ENCODE measurements at places on chromosomes 7 and 10.
A peak's percentile ranks its signal among the peaks of the same experiment; 100 is the strongest.

GRCh38 chr7:140680886-140681285 lies 8.1 kb downstream of the ADCK2 start:
- DNase-seq, result no peak

DNA sequence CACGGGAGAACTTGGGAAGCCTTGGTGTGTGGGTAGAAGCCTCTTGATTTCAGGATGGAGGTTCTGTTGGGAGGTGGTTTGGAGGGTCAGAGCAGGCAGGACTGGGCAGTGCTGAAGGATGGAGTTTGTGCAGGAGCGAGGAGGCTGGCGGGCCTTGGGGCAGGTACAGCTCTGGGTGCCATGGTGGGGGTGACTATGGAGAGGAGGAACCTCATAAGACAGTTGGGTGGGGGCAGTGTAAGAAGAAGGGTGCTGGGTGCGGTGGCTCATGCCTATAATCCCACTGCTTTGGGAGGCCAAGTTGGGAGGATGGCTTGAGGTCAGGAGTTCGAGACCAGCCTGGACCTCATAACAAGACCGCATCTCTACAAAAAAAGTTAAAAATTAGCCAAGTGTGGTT lies 54.7 kb upstream of the GTF2IRD1 start:
- DNase-seq, result no peak

DNA sequence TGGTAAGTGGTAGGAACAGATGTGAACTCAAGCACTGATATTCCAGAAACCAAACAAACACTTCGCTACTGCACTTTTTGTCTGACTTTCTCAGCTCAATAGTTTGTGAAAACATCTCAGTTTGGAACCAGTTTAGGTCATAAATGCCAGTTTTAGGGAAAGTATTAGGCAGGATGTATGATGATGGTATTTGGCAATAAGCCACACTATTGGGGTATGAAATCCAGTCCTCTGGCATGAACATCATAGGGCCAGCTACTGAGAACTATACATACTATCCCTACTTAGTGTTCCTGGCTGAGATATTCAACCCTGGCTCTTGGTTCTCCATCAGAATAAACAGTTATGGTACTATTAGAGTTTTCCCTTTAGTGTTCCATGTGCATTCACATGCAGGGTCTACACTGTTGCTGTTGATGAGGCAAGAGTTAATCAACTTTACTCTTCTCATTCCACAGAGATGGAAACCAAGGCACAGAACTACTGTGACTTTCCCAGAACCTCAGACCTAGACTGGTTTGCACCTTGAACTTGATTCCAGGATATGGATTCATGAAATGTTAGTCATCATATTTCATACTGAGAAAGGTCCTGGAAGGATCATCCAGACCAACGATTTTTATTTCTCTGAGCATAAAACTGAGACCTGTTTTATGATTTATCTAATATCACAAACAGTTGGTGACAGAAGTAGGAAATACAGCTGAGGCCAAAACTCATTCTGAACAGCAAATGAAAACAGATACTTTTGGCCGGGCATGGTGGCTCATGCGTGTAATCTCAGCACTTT lies 20.0 kb upstream of the IFIT2 start:
- no peak for DNase-seq

DNA sequence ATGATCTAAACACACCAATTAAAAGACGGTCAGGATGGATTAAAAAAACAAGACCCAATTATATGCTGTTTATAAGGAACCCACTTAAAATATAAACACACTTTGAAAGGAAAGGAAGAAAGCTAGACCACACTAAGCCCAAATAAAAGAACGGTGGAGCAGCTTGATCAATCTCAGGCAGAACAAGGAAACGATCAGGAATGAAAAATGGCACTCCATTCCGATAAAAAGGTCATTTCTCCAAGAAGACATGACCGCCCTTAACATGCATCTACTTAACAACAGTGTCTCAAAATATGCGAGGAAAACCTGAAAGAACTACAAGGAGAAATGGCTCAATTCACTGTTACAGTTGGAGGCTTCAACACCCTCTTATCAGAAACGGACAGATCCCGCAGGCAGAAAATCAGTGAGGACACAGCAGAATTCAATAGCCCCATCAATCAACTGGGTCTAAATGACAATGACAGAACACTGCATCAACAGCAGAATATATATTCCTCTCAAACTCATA lies 210.0 kb downstream of the MAD1L1 start:
- DNase-seq, result no peak

GRCh38 chr10:67784474-67784873 lies 53.5 kb downstream of the DNAJC12 start:
- no peak for DNase-seq

- DNase-seq, result no peak
Observed at GRCh38 chr10:94046098-94046497, 52.4 kb downstream of the PLCE1 start.

DNA sequence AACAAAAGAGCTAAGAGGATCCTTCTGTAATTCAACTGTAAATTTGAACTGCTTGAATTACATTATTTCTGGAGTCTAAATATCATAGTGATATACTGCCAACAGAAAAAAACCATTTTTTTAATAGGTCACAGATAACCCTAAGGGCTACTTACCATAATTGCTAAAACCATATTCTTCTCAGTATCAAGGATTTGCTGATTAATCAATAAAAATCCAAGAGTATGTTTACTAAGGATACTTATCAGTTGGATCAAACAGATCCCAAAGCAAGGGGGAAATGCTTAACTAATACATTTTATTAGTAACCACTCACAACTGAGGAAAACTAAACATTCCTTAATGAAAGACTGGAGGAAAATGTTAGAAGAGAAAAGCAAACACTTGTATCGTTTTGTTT lies 166.0 kb downstream of the PIP4K2A start:
- DNase-seq, result no peak

DNA sequence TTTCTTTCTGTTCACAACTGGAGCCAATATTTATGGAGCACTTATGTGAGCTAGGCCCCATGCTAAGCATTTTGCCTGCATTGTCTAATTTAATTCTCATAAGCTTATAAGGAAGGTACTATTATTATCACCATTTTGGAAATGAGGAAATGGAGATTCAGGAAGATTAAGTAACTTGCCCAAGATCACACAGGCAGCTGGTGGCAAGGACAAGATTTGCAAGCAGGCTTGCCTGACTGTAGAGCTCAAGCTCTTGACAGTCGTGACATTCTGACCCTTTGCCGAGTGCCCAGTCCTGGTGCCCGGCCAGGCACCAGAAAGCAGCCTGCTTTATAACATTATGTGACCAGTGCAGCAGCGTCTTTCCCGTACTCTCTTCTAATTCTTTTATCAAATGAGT lies 38.2 kb downstream of the WNT2 start:
- no peak for DNase-seq

DNA sequence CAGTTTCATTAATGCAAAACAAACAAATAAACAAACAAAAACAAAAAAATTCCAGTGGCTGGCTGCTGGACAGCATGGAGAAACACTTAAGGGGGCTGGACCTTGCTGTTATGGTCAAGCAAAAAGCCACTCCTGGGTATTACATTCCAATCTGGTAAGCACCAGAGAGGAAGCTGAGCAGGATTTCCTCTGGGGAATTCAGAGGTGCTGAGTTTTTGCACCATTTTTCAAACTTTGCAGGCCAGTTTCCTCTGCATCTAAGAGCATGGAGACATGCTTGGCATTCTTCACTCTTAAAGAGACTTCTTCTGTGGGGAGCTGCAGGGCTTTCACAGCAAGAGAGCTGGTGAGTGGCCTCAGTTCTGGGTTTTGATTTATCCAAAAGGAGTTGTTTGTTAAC lies 84.5 kb downstream of the FZD1 start:
- DNase-seq, result no peak

DNA sequence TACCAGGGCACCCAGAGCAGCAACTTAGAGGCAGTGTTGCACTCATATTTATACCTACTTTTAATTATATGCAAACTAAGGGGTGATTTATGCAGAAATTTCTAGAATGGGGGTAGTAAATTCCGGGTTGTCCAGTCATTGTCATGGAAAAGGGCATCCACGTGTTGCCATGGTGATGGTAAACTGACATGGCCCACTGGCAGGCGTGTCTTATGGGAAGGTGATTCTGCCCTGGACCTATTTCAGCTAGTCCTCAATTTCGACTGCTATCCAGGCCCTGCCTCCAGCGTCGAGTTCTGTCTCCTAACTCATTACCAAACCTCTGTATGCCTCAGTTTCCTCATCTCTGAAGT lies 12.8 kb downstream of the SNX8 start:
- DNase-seq, result no peak

GRCh38 chr7:98119256-98119918 lies 12.7 kb downstream of the LMTK2 start:
- no peak for DNase-seq

DNA sequence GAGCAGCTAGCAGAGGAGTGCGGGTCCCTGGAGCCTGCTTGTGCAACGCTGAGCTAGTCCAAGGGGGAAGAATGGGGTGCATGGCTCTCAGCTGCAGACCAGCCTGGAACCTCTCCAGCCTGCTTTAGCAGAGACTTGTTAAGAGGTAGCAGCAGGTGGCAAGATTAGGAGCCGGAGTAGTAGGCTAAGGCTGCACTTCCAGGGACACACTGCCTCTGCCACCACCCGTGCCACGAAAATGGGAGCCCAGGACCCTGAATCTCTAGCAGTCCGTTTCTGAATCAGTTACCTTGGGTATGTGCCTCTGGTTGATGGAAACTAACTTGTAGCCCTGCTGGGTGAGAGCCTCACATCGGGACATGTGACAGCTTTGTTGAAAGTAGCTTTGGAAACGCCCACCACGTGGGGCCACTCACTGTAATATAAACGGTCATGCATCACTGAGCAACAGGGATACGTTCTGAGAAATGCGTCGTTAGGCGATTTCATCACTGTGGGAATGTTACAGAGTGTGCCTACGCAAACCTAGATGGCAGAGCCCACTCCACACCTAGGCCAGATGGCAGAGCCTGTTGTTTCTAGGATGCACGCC lies 25.9 kb downstream of the HTRA1 start:
- DNase-seq, result no peak

GRCh38 chr10:6558759-6559461 lies 21.2 kb downstream of the PRKCQ start:
- DNase-seq, result peak; percentile 29

- DNase-seq, result no peak
Observed at GRCh38 chr7:153432063-153432462, 620.1 kb upstream of the DPP6 start.

DNA sequence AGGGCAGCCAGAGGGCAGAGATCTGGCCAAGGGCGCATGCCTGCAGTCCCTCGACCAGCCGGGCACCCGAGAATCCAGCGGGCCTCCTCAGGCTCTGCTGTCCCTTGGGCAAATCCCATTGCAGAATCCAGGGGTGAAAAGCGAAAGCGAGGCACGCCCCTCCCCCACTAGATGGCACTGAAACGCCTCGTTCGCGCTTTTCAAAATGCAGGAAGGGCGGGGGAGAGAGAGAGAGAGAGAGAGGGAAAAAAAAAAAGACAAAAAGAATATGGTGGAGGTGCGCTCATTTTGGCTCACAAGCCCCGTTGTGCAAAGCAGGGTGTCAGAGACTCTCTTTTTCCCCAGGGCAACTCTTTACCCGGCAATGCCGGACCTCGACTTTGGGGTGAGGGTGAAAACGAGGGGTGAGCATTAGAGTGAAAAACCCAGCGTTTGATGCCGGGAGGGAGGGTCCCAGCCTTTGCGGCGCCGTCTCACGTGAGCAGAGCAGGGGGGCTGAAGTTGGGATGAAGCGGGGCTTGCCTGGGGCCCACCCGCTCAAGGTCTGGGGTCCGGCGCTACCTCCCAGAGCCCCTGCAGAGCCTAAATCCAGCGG lies 2.5 kb upstream of the TMEM178B start:
- no peak for DNase-seq

GRCh38 chr10:15735763-15736162 lies 16.0 kb upstream of the ITGA8 start:
- no peak for DNase-seq

GRCh38 chr10:5710859-5711258 lies 26.2 kb downstream of the TASOR2 start:
- DNase-seq, result no peak

DNA sequence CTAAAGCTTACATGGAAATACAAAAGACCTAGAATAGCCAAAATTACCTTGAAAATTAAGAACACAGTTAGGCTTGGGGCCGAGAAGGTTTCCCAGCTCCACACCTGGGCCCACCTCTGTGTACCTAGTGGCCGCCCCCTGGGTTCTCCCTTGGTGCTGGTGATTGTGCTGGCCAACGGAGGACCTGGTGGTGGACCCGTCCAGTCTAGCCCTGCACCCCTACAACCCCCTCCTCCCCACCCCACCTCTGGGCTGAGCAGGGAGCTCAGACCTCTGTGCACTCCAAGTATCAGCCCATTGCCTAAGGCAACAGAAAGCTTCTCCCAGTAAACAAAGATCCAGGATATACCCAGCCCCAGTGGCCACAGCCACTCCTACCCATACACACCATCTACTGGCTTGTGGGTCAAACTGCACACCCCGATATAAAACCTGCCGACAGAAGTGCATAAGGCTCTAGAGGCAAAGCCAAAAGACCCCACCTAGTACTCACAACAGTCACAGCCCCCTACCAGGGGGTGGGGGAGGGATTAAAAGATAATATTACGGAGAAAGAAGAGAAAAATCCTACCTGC lies 105.0 kb upstream of the DIP2C start:
- no peak for DNase-seq

DNA sequence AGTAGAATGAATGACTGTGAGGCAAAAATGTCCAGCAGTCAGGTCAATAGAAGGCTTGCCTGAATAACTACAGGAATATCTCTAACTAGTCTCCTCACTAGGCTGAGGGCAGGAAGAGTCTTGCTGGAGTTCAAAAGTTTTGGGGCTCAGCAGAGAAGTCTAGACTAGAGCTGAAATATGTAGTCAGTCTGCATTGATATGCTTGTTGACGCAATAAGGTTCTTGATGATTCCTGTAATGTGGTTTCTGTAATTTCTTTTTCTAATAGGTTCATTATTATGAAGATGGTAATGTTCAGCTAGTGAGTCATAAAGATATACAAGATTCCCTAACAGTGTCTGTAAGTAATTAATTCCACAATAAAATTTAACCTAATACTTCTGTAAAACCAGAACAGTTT lies 41.5 kb upstream of the ST7 start:
- DNase-seq, result no peak

DNA sequence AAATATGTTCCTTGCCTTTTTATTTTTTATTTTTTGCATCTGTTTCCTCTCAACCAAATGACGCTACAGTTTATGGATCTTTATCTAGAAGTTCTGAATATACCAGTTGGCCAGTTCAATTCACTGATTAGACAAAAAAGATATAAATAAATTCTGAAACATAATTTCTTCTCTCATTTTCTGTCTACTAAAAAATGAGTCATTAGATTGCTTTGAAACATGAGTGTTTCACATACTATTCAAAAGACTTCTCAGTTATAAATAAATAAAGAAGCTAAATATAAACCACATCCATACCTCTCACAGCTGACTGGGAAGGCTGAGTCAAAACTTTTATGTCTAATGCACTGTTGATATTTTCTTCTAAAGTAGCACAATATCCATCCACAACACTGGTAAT lies 97.6 kb upstream of the GPR22 start:
- no peak for DNase-seq

- DNase-seq, result no peak
Observed at GRCh38 chr7:48438206-48438605, 266.9 kb downstream of the ABCA13 start.

GRCh38 chr7:141001122-141001521 lies 13.6 kb downstream of the MRPS33 start:
- no peak for DNase-seq

GRCh38 chr7:146331369-146331768 lies 214.8 kb downstream of the CNTNAP2 start:
- DNase-seq, result no peak

- no peak for DNase-seq
Observed at GRCh38 chr10:28777911-28778310, 100.6 kb downstream of the BAMBI start.
